ENCODE measurements at places on chromosomes 7 and 10.

GRCh38 chr7:73870041-73870492 is 9.1 kb downstream of the TMEM270 start:
- DNase-seq = no peak

- DNase-seq = peak; percentile 75
Measured at GRCh38 chr7:20574784-20575720, 40.4 kb upstream of the ABCB5 start.

GRCh38 chr7:266851-267840 is 22.8 kb upstream of the FOXL3 start:
- DNase-seq = no peak

DNA sequence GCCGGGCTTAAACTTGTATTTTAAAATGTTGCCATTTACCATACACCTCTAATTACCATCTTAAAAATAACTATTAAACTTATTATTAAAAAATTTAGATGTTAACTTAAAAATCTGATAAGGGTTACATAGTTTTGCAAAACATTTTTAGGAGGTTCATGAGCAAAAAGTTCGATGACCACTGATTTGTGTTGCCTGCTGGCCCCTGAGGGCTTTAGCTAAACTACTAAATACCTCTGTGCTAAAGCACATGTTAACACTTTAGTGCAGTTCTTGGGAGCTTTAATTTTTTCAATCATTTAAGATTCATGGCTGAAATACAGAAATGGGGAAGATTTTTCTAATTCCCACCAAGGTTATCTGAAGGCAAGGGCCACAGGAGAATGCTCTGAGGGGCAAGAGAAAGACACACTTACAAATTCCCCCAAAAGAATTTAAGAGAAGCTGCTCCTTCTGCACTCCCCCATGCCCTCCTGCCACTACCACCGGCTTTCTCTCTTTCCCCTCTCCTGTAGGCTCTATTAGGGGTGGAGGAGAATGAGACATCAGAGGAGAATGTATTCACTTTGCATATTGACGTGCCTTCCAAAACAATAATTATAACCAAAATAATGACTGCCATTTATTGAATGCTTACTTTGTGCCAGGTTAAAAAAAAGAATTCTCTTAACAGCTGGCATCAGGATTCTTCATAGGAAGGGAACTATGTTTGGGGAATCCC is 106.2 kb downstream of the RTKN2 start:
- DNase-seq = no peak

- no peak for DNase-seq
Measured at GRCh38 chr10:17643339-17643754, 604 bp upstream of the STAM start.

Measured in fibroblast of the aortic adventitia (primary cell).